ENCODE measurements at places on chromosomes 7 and 10. TPM values are rescaled to one million over a fixed set of nuclear protein-coding genes. Genes with fewer than 3 reads are reported as not detected.

GPR85 gene
- total RNA-seq, result under 0.01 TPM

GPR37 gene
- total RNA-seq, result 0.10 TPM

ZNF273 gene
- total RNA-seq, result 16.2 TPM

ZNF33A gene
- total RNA-seq, result 39.0 TPM

GPR141 gene
- total RNA-seq, result 3.8 TPM

THNSL1 gene
- total RNA-seq, result 0.31 TPM

Measured in mononuclear cell (primary cell).